Activated CD4-positive, alpha-beta memory T cell treated with anti-CD3 and anti-CD28 coated beads for 36 hours (primary cell): ENCODE measurements at places on chromosomes 6 and 20. TPM values are rescaled to one million over a fixed set of nuclear protein-coding genes. Genes with fewer than 3 reads are reported as not detected.
A peak's percentile ranks its signal among the peaks of the same experiment; 100 is the strongest.

DNA sequence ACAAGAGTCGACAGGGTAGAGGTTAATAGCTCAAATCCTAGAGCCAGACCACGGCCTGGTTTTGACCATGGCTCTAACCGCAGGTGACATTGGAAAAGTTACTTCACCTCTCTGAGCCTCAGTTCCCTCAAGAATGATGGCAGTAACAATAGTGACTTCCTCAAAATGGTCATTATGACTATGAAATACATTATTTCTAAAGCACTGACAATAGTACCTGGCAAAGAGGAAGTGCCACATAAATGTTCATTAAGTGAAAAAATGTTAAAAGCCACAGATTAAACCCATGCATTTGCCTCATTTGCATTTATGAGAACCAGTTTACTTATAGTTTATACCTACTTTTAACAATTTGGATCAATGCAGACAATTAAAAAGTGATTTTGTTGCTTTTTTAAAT, 12.3 kb downstream of the BTBD3 start:
- H3K36me3 ChIP-seq = no peaks in the 10 kb centered on the region
- no peak overlapping the region for H3K4me3 ChIP-seq
- H3K27ac ChIP-seq = no peak overlapping the region
- DNase-seq = no peak
- no peaks in the 10 kb centered on the region for H3K27me3 ChIP-seq
- no peaks in the 10 kb centered on the region for H3K4me1 ChIP-seq

Gene RGS17
- total RNA-seq = not detected

Gene FLRT3
- total RNA-seq = not detected

GRCh38 chr6:14476793-14477531, 359.4 kb downstream of the CD83 start:
- H3K36me3 ChIP-seq = no peaks in the 10 kb centered on the region
- peaks cover 9% of the 10 kb centered on the region for H3K4me1 ChIP-seq
- no peak overlapping the region for H3K27ac ChIP-seq
- no peak overlapping the region for H3K4me3 ChIP-seq
- no peak for DNase-seq

- H3K36me3 ChIP-seq = peaks cover 7% of the 10 kb centered on the region
- no peak overlapping the region for H3K27ac ChIP-seq
- no peak for DNase-seq
- H3K27me3 ChIP-seq = no peaks in the 10 kb centered on the region
- no peak overlapping the region for H3K4me3 ChIP-seq
These were observed 6.5 kb upstream of the CAPN11 start for GRCh38 chr6:44152109-44152461.

Gene FOXA2
- not detected for total RNA-seq

Gene PI3
- not detected for total RNA-seq

- no peak overlapping the region for H3K4me3 ChIP-seq
- no peak overlapping the region for H3K27ac ChIP-seq
- H3K4me1 ChIP-seq = peaks cover 23% of the 10 kb centered on the region
- H3K36me3 ChIP-seq = peaks cover 43% of the 10 kb centered on the region
These were observed 12.3 kb downstream of the TMEM14B start for GRCh38 chr6:10759884-10760329.

GRCh38 chr6:158381214-158381613, 68.9 kb downstream of the TULP4 start:
- H3K27ac ChIP-seq = no peak overlapping the region
- no peaks in the 10 kb centered on the region for H3K27me3 ChIP-seq
- H3K36me3 ChIP-seq = no peaks in the 10 kb centered on the region
- H3K4me3 ChIP-seq = no peak overlapping the region

Gene TPD52L1
- total RNA-seq = 1.4 TPM

- H3K27ac ChIP-seq = no peak overlapping the region
- peaks cover 8% of the 10 kb centered on the region for H3K4me1 ChIP-seq
- no peaks in the 10 kb centered on the region for H3K27me3 ChIP-seq
- DNase-seq = no peak
These were observed 119.1 kb downstream of the PRND start for GRCh38 chr20:4840801-4841200.

DNA sequence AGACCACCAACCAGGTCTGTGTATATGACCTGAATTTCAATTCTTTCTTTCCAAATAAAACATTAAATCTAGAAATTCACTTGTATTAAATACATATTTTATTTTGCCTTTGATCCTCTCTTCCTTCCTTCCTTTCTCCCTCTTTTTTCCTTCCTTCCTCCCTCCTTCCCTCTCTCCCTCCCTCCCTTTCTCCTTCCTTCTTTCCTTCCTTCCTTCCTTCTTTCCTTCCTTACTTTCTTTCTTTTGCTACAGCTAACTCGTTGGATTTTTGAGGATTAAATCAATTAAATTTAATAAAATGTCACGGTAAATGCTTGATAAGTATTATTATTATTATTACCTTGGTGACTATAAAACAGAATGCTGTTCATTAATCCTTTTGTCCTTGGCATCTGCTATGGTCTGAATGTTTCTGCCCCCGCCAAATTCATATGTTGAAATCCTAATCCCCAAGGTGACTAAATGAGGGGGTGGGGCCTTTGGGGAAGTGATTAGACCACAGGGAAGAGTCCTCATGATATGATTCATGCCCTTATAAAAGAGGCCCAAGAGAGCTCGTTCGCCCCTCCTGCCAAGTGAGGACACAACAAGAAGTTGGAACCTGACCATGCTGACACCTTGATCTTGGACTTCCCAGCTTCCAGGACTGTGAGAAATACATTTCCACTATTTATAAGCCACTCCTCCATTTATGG, 67.6 kb upstream of the BTBD3 start:
- no peaks in the 10 kb centered on the region for H3K4me1 ChIP-seq
- H3K36me3 ChIP-seq = no peaks in the 10 kb centered on the region
- H3K27me3 ChIP-seq = no peaks in the 10 kb centered on the region
- no peak for DNase-seq
- H3K4me3 ChIP-seq = no peak overlapping the region

DNA sequence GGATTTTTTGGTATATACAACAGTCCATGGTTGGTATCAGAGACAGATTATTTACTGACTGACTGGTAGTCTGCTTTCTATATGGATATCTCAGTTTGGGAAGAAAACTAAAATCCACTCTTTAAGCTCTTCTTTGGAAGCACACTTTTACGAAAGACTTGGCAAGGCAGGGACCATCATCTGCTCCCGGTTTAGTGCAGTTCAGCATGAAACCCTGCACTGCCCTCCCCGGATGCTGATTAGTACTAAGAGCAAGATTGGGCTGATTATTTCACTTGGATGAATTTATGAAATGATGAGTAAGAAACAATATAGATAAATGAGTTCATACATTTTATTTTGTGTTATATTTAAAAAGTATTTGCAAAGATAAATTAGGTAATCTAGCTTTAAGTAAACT, 56.3 kb downstream of the RGS17 start:
- H3K4me3 ChIP-seq = no peak overlapping the region
- DNase-seq = no peak
- H3K36me3 ChIP-seq = no peaks in the 10 kb centered on the region
- no peak overlapping the region for H3K27ac ChIP-seq

Gene ADGB
- 0.56 TPM for total RNA-seq

GRCh38 chr6:146814148-146814750, 215.5 kb downstream of the ADGB start:
- H3K27me3 ChIP-seq = peaks cover 10% of the 10 kb centered on the region
- H3K4me1 ChIP-seq = no peaks in the 10 kb centered on the region
- DNase-seq = no peak
- H3K27ac ChIP-seq = no peak overlapping the region
- no peak overlapping the region for H3K4me3 ChIP-seq

GRCh38 chr20:35697696-35698297, 1.4 kb downstream of the NFS1 start:
- H3K27ac ChIP-seq = no peak overlapping the region
- H3K4me1 ChIP-seq = peaks cover 44% of the 10 kb centered on the region
- DNase-seq = no peak
- H3K27me3 ChIP-seq = no peaks in the 10 kb centered on the region
- H3K36me3 ChIP-seq = peaks cover 33% of the 10 kb centered on the region
- H3K4me3 ChIP-seq = peak overlapping the region; percentile 88

Gene C2
- 1.0 TPM for total RNA-seq

GRCh38 chr6:154125421-154125820, 86.4 kb downstream of the OPRM1 start:
- H3K4me1 ChIP-seq = no peaks in the 10 kb centered on the region
- DNase-seq = no peak
- H3K36me3 ChIP-seq = no peaks in the 10 kb centered on the region
- H3K27ac ChIP-seq = no peak overlapping the region
- H3K27me3 ChIP-seq = peaks cover 3% of the 10 kb centered on the region

Gene TFAP2B
- total RNA-seq = not detected

- H3K36me3 ChIP-seq = no peaks in the 10 kb centered on the region
- no peaks in the 10 kb centered on the region for H3K4me1 ChIP-seq
- no peak for DNase-seq
- H3K27me3 ChIP-seq = no peaks in the 10 kb centered on the region
These were observed 283.5 kb downstream of the KHDC1L start for GRCh38 chr6:72941751-72942150.

Gene OR14J1
- total RNA-seq = not detected

Gene CRISP2
- total RNA-seq = not detected

Gene MOG
- total RNA-seq = not detected

Gene C6orf163
- 1.1 TPM for total RNA-seq

DNA sequence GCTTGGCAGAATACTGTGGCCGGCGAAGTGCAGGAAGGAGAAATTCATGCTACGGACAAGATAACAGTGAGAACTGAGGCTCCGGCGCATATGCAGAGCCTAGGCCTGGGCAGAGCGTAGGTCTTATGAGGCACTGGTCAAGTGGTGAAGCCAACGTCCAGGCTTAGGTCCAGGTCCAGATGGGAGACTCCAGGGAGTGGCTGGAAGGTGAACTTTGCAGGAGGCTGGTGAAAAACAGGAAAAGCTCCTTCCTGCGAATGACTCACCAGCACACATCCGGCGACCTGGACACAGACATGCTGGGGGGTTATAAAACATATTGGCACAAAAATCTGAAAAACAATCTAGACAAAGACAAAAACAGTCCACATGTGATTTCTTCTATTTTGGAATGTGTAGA, 15.4 kb downstream of the C6orf141 start:
- no peak overlapping the region for H3K4me3 ChIP-seq
- no peak overlapping the region for H3K27ac ChIP-seq
- H3K4me1 ChIP-seq = no peaks in the 10 kb centered on the region

- H3K4me3 ChIP-seq = peak within 1 kb of the TSS; percentile 92
- H3K27me3 ChIP-seq = no peaks in the 10 kb centered on the region
- peak within 1 kb of the TSS; percentile 86 for H3K27ac ChIP-seq
- peaks cover 18% of the 10 kb centered on the region for H3K36me3 ChIP-seq
- peak; percentile 98 for DNase-seq
- H3K4me1 ChIP-seq = peaks cover 50% of the 10 kb centered on the region
These were observed at the start of gene SMIM29 for GRCh38 chr6:34248727-34249468. SMIM29 (minus strand) TSS chr6:34249006; CDS start chr6:34247791, 1,215 bp downstream.

- DNase-seq = no peak
- H3K36me3 ChIP-seq = no peaks in the 10 kb centered on the region
- H3K27me3 ChIP-seq = no peaks in the 10 kb centered on the region
- no peak overlapping the region for H3K27ac ChIP-seq
These were observed 146.6 kb upstream of the PLN start for GRCh38 chr6:118401325-118401975.

DNA sequence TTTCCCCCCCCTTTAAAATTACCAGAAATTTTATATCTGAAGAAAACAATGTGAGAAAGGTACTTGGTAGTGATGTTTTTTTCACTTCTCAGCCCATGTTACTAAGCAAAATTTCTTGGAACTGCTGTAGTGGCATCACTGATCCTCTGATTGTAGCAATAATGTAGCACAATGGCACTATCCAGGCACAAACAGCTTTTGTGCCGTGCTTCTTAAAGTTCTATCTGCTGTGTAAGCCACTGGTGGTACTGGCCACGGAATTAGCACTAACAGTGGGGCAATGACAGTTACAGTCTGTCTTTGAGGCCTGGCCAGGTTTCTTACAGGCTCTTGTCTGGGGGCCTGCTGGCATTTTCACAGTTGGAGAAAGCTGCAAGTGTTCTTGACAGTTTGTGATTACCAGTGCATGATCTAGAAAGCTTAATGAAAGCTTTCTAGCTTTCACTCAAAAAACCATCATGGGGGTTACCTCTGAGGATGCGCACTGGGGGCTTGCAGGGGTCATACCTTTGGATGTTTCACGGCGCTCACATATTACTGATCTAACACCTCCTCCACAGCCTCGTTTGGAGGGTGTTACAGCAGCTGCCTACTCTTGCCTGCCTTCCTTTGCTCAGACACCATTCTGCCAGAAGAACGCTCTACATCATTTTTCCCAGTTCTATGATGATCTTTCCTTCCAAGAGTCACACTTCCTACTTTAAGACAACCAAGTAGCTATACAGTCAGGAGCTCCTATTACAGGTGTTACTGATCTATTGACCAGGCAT, 58.4 kb upstream of the ARMH2 start:
- H3K4me1 ChIP-seq = peaks cover 66% of the 10 kb centered on the region
- no peaks in the 10 kb centered on the region for H3K27me3 ChIP-seq
- peaks cover 52% of the 10 kb centered on the region for H3K36me3 ChIP-seq

Gene BPI
- not detected for total RNA-seq

- no peak for DNase-seq
- H3K4me1 ChIP-seq = no peaks in the 10 kb centered on the region
- no peak overlapping the region for H3K4me3 ChIP-seq
- H3K36me3 ChIP-seq = no peaks in the 10 kb centered on the region
- H3K27me3 ChIP-seq = peaks cover 4% of the 10 kb centered on the region
- H3K27ac ChIP-seq = no peak overlapping the region
These were observed 106.7 kb upstream of the INSM1 start for GRCh38 chr20:20261159-20261558.

Gene EGFL8
- 7.1 TPM for total RNA-seq

DNA sequence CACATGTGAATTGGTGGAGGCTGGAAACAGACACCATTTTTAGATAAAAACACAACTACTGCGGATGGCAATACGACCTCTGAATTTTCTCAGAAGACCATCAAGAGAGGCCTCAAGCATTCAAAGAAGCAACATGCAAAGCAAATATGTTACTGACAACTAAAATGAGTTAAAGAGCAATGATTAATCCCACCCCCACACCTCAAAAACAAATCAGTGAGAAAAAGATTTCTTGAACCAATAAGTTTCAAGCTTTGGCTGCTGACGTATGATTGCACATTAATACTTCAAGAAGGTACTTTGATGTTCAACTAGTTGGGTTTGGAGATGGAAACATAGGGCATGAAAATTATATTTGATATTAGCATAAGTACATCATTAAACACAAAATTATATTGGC, 982 bp downstream of the MMUT start:
- no peak for DNase-seq
- H3K4me3 ChIP-seq = peak overlapping the region; percentile 97
- H3K27me3 ChIP-seq = no peaks in the 10 kb centered on the region
- peaks cover 3% of the 10 kb centered on the region for H3K36me3 ChIP-seq

DNA sequence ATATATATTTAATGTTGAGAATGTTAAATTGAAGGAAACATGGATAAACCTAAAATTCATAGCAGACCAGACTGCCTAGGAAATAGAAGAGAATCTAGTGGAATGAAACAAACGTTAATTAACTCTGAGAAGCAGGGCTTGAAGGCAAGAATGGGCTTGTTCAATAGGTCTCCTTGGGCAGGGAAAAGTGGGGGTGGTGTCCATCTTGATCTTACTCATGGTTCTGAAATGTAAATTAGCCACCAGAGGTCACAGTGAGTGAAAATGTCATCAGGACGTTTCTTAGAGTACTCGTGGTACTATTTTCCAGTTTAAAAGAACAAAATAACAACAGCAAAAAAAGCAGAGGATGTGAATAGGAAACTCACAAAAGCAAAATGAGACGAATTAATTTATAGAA, 66.8 kb upstream of the BTBD3 start:
- H3K36me3 ChIP-seq = no peaks in the 10 kb centered on the region
- no peak for DNase-seq
- H3K4me1 ChIP-seq = no peaks in the 10 kb centered on the region
- no peaks in the 10 kb centered on the region for H3K27me3 ChIP-seq

GRCh38 chr6:35415065-35415891, 36.9 kb upstream of the FANCE start:
- peaks cover 39% of the 10 kb centered on the region for H3K4me1 ChIP-seq
- DNase-seq = peak; percentile 53
- H3K27me3 ChIP-seq = no peaks in the 10 kb centered on the region
- H3K36me3 ChIP-seq = peaks cover 24% of the 10 kb centered on the region
